Esophagus squamous epithelium (tissue), 5 donors: ENCODE measurements at places on chromosomes 5 and 9.

- DNase-seq, result no peak
Observed at GRCh38 chr9:8857926-8858595, 1058.5 kb upstream of the DMAC1 start.

GRCh38 chr5:130978475-130978874, 186.6 kb downstream of the HINT1 start:
- no peak for DNase-seq

DNA sequence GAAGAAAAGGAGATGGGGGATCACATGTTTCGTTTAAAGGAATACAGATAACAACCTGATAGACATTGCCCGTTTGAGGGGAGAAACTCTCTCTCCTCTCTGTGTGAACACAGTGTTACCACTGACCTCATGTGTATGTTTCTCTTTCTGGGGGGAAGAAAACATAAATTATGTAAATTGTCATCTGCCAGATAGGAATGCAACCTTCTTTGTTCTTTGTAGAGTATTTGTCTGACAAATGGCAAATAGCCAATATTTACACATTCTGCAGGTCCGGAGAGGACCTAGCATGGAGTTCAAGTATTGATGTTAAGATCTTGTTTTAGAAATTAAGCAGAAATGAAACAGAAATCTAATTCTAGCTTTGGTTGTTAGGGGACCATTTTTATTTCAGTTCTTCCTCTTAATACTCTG, 276.3 kb downstream of the SAXO1 start:
- DNase-seq, result no peak

GRCh38 chr9:113995963-113996362, 82.1 kb downstream of the AMBP start:
- DNase-seq, result no peak

DNA sequence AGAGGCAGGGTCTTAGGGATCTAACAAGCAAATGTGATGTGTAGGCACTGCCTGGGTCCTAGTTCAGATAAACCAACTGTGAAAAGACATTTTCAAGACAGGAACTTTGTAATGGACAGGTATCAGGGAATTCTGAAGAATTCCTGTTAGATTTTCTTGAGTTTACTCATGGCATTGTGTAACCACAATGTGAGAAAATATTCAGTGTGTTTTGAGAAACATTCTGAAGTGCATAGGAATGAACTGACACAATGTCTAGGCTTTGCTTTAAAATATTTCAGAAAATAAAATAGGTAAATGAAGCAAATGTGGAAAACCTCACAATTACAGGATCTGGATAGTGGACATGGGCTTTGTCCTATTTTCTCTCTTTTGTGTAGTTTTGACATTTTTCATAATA, 15.2 kb upstream of the AFAP1L1 start:
- no peak for DNase-seq

- no peak for DNase-seq
Observed at GRCh38 chr5:53334431-53334941, 145.9 kb upstream of the FST start.

- no peak for DNase-seq
Observed at GRCh38 chr9:133939171-133939785, 52.8 kb downstream of the VAV2 start.

- DNase-seq, result no peak
Observed at GRCh38 chr5:94461131-94461530, 157.3 kb downstream of the KIAA0825 start.

GRCh38 chr9:77475641-77476473, 172.3 kb downstream of the GNA14 start:
- DNase-seq, result no peak

DNA sequence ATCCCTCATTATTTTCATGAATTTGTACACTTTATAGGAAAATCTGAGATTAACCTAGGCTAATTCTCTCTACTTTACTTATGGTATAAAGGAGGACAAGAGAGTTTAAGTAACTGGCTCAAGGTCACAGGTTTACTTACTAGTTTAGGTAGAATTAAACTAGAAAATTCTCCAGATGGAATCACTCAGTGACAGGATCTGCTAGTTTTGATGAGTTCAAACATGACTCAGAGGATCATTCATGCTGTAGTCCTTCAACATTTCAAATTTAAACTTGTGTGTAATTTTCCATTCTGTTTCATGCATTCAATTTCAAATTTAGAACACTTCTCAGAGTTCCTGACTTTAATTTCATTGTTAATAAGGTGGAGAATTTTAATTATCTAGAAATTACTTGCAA, 485.7 kb upstream of the TUSC1 start:
- no peak for DNase-seq

GRCh38 chr9:136974817-136975535, 2.3 kb upstream of the PTGDS start:
- no peak for DNase-seq

DNA sequence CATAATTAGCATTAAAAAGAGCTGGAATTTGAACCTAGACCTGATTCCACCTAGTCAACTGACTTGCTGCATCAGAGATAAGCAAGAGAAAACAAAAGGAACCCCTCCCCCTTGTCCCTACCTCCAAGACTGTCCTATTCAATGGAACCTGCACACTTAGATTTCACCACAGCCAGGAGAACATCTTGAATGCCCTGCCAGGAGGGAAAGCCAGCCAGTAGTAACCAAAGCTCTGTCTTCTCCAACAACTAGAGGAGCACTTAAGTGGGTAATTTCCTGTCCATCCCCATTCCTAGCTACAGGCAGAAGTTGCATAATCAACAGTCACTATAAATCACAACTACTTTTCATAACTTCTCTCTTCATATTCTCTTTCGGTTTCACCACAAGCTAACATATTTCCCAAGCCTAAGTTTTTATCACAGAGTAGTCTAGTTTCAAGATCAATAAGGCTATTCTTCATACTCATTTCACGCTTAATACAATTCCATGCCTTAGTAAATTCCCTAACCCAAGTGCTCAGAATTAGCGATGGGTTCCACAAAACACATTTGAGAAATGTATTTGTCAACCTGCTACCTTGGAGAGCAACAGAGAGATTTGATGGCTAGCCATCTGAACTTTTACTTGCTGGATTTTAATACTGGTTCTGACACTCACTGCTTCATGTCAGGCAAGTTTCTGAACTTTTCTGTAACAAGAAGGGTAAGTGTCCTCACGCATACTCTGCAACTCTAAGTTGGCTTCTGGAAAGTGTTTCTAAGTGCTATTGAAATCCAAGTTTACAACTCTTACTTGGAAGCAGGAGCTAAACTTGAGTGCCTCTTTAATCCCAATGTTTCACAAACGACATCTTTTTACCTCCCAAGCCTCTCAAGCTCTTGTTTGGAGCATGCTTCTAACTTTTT, 2.0 kb downstream of the DENND1A start:
- no peak for DNase-seq

DNA sequence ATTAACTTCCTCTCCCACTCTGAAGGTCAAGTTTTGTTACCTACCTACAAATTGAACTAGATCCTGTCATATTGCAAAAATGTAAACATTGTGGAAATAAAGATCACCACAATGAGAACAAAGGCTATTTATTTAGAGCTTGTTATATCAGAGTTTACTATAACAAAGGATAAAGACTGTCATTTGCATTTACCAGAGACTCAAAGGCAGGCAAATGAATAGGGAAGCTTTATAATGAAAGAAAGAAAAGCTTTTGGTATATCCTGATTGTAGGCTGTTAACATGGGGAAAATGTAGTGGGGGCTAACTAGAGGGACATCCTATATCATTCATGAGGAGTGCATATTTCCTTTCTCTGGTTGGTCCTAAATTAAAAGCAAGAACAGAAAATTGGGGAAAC, 403.5 kb upstream of the TYRP1 start:
- DNase-seq, result no peak

GRCh38 chr9:6153425-6153824, 62.2 kb upstream of the IL33 start:
- DNase-seq, result no peak
